ENCODE measurements at places on chromosomes 6 and 20.

DNA sequence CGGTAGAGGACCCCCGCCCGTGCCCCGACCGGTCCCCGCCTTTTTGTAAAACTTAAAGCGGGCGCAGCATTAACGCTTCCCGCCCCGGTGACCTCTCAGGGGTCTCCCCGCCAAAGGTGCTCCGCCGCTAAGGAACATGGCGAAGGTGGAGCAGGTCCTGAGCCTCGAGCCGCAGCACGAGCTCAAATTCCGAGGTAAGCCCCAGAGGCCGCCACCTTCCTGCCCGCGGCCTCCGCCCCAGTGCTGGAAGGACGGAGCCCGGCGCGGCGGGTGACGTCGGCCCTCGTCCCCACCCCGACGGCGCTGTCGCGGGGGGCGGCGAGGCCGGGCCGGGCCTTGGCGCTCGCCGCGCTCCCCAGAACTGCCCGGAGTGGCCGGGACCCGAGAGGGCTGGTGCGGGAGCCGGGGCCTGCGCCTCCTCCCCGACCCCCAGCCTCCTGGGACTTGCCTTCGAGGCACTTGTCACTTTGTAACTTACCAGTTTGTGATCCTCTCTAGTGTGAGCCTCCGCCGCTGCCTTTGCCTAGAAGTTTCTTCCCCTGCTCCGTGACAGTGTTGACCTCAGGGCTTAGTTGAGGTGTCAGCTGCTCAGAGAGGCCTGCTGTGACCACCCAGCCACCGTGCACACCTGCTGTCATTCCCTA lies 417 bp downstream of the VAPB start:
- DNase-seq: peak; percentile 33

DNA sequence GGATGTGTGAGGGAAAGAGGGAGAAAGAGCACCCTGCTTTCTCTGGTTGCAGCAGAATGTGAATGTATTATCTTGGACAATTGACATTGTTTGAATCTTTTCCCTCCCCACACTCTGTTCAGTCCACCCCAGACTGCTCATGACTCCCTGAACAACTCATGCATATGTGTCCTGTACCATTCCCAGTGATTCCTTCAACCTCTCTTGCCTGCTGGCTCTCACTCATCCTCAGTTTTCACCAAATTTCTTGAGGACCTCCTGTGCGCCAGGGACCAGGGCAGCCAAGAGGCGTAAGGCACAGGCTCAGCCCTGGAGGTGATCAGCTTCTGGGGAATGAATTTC lies 5.4 kb downstream of the NOX3 start:
- DNase-seq: no peak

DNA sequence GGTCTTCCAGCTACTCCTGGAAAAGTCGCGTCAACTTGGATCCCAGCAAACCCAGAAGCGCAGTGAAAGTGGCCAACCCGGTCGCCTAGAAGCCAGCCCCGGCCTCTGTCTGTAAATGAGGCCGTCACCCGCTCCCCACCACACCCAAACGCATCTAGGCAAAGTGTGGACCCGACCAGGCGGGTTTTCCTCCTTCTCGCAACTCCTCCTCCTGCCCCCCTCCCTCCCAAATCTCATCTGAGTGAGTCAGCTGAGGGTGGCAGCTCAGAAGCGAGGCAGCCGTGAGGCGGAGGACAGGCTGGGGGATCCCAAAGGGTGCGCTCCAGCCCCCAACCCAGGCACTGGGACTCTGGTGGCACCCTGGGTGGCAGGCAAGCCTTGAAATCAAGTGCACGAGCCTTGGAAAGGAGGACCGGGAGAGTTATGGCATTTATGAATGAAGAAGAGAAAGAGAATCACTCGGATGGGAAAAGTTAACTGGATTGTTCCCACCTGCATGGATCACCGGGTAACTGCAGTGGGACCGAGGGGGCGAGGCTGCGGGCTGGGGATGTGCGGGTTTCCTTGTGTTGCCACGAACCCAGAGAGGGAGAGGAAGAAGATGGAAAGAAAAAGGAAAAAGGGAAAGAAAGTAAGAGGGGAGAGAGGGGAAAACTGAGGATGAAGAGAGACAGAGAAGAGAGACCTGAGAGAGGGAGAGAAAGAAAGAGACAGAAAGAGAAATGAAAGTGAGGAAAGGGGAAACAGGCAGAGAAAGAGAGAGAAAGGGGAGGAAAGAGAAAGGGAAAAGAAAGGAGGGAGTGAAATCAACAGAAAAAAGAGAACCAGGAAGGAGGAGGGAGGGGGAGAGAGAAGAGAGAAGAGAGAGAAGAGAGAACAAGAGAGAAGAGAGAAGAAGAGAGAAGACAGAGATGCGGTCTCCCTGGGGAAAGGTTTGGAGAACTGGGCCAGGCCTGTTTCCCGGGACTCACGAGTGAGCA lies at the start of gene APCDD1L:
APCDD1L (minus strand) TSS at position 167 of the 980 bp plus-strand sequence. CDS start 692 bp downstream, outside the sequence.
- DNase-seq: no peak

DNA sequence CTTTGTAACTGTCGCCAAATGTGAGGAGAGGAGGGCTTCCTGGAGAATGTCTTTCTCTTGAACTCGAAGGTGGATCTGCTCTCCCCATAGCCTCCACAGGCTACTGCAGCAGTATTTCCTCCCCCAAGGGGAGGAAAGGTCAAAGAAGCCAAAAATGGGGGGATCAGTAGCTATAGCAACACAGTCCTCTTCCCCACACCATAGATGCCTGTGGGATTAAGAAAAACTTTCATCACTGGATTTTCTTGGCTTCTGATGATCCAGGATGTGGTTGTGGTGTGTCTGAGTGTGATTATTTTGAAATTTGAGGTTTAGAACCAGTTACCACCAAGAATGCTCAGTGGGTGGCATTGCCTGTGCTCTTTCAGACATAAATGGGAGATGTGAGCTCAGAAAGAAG lies 140.1 kb upstream of the SPACA1 start:
- DNase-seq: no peak

- no peak for DNase-seq
Observed at GRCh38 chr6:80325742-80326141, 219.3 kb downstream of the BCKDHB start.

GRCh38 chr6:6729971-6730370 lies 141.5 kb downstream of the LY86 start:
- DNase-seq: no peak

DNA sequence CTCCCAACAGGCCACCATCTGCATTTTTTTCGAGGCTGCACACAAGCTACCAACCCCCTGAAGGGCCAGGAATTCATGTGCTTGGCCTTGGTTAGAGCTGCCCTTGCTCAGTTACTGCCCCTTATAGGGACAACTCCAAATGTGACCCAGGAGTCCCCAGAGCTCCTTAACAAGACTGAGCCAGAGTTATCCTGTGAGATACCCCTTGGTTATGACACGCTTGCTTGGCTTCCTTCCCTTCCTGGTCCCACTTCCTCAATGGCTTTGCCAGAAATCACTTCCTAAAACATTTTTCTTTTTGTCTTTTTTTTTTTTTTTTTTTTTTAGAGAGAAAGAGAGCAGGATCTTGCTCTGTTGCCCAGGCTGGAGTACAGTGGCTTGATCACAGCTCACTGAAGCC lies 8.9 kb downstream of the TREM1 start:
- no peak for DNase-seq

Measured in thyroid gland (tissue), 4 donors.